ENCODE measurements at places on chromosomes 4 and X.

- no peak for DNase-seq
These were observed 53.4 kb upstream of the PITX2 start for GRCh38 chr4:110676241-110676640.

- no peak for DNase-seq
These were observed 46.1 kb downstream of the SORCS2 start for GRCh38 chr4:7238300-7238960.

DNA sequence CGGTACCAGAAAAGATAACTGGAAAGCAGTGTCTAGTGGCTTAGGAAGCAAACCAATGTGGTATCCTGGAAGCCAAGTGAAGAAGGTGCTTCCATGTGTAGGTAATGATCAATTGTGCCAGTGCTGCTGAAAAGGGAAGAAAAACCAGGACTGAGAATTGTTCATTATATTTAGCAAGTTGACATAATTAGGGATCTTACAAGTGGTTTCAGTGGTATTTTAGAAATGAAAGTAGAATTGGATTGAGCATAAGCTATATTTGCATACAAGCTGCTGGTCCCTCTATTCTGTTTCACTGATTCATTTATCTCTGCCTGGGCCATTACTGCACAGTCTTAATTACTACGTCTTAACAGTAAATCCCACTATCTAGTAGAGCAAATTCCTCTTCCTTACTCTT is 32.3 kb downstream of the PRDM8 start:
- no peak for DNase-seq

GRCh38 chr4:132865458-132865857 is 283.6 kb upstream of the PCDH10 start:
- DNase-seq: no peak

DNA sequence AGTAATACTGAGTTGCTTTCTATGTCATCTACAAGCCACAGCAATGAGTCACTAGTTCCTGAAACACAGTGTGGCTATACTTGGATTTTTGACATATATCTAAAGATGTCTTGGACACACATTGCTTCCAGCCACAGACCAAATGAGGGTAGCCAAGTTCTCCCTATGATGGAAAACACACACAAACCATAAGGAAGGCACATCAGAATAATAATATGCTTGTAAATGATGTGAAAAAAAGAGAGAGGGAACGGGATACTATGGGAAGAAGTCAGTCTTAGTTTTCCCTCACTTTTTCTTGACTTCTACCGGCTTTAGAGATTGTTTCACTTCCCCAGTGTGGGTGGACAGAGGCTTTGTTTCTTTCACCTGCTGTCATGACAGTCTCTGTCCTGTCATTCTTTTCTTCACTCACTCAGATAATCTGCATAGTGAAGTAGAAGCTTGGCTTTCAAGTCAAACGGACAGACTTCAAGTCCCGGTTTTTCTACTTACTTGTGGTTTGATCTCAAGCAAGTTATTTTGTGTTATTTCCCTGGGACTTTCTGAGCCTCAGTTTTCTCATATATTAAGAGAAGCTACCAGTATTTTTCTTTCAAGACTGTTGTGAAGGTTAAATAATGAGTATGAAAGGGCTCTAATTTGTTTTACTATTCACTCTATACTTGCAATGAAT is 34.7 kb downstream of the P2RY10 start:
- no peak for DNase-seq

DNA sequence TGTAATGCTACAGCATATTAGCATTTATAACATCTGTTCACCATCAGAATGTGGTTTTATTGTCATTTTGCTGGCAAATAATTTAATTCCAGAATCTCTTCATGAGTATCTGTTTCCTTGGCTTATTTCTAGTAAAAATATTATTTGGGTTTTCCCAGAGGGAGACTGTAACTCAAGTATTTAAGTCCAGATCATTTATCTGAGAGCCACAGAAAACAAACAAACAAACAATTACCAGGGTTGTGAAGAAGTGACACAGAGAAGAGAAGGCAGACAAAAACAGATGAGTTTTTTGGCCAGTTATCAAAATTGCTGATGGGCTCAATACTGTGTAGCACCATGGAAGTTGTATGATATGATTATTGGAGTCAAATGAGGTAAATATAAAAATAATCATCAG is 515.1 kb downstream of the TECRL start:
- DNase-seq: no peak

DNA sequence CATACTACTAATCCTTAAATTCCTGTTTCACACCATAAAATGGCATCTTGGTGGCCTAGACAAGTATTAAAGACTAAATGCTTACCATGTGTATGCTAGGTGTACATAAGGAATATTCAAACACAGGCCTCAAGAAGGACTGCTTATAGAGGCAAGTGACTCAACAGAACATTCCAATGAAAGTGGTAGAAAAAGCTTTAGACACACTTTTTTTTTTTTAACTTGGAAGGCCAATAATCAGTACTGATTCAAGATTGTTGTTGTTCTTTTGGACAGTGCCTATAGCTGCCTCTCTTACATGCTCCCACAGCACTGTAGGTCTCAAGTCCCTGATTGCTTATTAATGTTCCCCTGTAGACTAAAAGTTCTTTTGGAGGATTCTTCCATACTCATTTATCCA is 77.6 kb downstream of the FBXL5 start:
- DNase-seq: no peak

- peak; percentile 8 for DNase-seq
These were observed 98.4 kb downstream of the ZNF827 start for GRCh38 chr4:145840162-145840768.

GRCh38 chr4:43987331-43987944 is 461.2 kb downstream of the KCTD8 start:
- no peak for DNase-seq

GRCh38 chr4:99875071-99875470 is 19.2 kb downstream of the LAMTOR3 start:
- DNase-seq: no peak

- DNase-seq: no peak
These were observed 155.2 kb upstream of the PPP1R2C start for GRCh38 chrX:42933187-42933586.

DNA sequence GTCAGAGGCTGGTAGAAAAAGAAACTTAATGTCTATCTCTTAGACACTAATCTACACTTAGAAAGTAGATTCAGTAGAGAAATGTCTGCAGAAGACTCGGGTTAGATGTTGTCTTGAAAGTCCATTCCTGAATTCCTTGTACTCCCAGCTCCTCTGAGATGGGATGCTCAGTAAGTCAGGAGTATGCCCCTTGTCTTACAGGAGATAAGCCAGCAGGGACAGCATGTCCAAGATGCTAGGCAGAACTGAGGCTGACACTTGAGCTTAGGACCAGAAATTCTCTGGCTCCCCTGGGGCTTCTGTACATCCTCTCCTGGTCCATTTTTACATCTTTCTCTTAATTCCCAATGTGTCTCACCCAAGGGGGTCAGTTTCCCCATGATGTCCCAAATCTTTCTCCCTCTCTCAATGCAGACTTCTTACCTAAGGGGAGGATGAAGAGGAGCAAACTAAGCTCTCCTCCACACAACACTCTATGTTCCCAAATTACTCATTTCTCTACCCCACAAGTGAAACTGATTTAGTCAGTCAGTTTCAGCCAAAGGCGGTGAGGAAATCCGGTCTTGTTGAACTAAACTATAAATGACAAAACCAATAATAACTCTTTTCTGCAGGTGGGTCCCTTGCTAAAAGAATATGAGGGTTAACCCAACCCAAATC is 558.2 kb upstream of the DIPK2B start:
- no peak for DNase-seq

GRCh38 chrX:38285649-38286048 is 41.7 kb downstream of the RPGR start:
- no peak for DNase-seq

- no peak for DNase-seq
These were observed 12.4 kb downstream of the DYNLT3 start for GRCh38 chrX:37834937-37835336.

- DNase-seq: no peak
These were observed 1.5 kb upstream of the DDX3X start for GRCh38 chrX:41332408-41333002.

- no peak for DNase-seq
These were observed 135.1 kb downstream of the REPS2 start for GRCh38 chrX:17081511-17081910.

GRCh38 chr4:8079031-8079885 is 79.4 kb downstream of the ABLIM2 start:
- DNase-seq: no peak

DNA sequence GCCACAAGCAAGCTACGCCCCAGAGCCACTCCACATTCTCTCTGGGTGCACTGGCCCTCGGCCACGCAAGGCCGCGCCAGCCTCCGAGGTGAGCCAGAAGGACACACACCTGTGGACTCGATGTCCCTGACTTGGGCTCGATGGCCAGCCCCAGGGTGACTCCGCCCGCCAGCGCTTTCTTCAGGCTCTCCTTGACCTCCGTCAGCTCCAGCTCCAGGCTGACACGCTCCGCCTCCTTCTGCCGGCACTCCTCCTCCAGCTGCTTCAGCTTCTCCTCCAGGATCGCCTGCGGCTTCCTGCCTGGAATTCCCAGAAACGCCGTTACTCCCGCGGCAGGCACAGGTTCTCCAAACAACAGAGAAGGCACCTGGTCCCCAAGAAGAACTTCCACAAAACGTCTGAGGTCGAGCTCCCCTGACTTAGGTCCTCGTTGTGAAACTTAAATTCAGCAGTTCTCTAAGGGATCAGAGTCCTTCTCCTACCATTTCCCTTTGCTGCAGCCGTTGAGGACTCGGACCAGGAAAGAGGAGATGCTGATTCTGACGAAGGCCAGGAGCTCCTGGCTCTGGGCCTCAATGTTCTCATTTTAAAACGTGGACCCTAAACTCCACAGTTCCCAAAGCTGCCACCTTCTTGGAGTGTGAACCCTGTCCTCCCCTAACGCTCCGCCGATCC is 166.8 kb downstream of the AFAP1 start:
- no peak for DNase-seq

GRCh38 chr4:177116161-177116560 is 193.5 kb upstream of the NEIL3 start:
- no peak for DNase-seq

- DNase-seq: no peak
These were observed 180.3 kb upstream of the PPARGC1A start for GRCh38 chr4:24070117-24070516.
